ENCODE measurements at places on chromosomes 4 and X.

DNA sequence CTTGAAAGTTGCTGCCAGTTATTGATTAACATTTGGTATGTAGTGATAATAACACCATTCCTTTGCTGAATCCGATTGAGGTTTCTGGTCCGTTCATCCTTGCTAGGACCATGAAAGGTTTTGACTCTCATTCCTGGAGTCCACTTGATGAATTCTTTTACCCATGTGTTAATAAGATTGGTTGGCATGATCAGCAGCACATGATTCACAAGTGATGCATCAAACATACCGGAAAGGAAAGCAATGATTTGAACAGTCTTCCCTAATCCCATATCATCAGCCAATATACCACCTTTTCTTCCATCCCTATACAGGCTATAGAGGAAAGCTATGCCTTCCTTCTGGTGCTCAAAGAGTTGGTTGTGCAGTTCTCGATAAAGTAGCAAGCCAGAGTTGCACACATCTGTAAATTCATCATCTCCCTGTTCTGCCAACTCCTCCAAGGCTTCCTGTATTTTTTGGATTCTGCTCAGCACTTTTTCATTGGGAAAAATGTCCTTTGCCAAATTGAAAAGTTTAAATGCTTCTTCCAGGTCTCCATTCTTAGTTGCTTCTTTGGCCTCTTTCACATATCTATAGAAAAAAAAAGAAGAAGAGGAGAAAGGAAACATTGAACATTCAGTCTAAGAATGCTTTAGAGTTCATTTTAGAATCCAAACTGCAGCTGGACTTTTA, 26.7 kb downstream of the PIN4 start:
- DNase-seq, result no peak

GRCh38 chrX:15761564-15762191, 23.6 kb downstream of the CA5B start:
- DNase-seq, result peak; percentile 1

DNA sequence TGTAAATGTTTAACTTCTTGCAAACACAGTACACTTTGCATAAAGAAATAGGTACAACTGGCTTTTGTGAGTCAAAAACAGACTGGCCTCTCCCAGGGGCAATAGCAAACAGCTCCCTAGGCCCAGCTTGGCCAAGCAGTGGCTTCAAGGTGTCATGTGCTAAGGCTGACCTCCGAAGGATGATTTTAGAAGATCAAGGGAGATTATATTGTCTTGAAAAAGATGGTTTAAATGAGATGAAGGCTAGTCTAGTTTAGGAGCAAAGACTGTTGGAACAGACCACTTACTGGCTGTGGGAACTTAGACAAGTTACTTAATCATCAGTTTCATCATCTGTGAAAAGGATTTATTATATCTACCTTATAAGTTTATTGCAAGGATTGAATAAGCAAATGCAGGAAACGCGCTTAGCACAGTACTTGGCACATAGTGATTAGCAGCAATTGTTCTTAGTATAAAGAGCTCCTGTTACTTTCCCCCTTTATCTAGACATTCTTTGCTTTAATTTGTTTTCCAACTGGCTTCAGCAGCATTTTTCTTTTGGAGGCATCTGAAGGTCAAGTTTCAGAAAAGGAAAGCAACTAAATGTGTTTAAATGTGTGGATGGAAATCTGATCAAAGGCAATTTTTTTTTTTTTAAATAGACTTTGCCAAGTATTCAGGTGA, 17.2 kb downstream of the ANXA3 start:
- DNase-seq, result no peak

DNA sequence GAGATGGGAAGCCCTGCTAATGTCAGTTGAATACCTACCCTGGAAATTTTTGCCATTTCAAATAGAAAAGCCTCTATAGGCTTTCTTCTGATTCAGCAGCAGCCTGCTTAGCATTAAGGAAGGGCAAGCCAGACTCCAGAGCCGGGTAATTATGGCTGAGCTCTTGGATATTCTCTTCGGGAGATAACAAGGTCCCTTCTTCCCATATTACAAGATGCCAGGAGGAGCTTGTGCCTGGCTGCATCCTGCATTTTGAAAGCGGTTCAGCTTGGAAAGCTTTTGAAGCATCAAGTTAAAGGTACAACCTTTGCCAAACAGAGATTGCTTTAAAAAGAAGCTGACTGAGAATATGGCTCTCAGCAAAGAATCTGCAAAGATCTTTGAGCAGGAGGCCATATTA, 399.6 kb upstream of the RPS6KA3 start:
- no peak for DNase-seq

- DNase-seq, result no peak
Observed at GRCh38 chr4:88018466-88018865, 11.0 kb downstream of the PKD2 start.

DNA sequence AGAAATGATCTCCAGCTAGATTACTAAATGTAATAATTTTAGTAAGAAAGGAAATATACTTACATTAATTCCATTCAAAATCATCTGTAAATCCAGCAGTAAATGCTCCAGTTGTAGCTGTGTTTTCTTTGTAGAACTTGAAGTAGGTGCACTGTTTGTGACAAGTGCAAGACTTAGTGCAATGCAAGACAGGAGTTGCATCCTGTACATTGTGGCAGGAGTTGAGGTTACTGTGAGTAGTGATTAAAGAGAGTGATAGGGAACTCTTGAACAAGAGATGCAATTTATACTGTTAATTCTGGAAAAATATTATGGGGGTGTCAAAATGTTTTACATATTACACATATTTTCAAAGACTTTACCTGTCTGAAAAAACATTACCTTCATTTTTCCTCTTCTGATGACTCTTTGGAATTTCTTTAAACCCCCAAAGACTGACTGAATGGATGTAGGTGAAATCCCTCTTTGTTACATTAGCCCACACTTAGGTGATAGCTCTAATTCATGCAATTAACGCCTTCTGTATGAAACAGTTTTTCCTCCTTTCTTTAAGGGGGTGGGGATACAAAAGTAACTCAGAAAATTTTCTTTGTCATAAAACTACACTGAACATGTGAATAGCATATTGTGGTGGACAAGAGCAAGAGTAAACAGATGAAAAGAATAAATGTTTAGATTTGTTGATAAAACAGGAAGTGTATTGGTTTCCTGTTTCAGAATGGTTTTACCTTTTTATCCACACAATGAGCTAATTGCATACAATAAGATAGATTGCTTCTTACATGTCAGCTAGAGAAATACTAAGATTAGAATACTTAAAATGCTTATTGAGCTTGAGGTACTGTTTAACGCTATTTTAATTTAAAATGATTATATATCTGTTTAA, at the start of gene IL2:
Gene IL2, minus strand, starts transcription at position 495 of the 886 bp plus-strand sequence. Its CDS starts 285 bp downstream, at position 210.
- no peak for DNase-seq

- DNase-seq, result no peak
Observed at GRCh38 chr4:150906987-150907633, 108.0 kb downstream of the LRBA start.

- DNase-seq, result no peak
Observed at GRCh38 chr4:47624031-47624441, 139.0 kb downstream of the ATP10D start.

- no peak for DNase-seq
Observed at GRCh38 chr4:182809417-182810102, 107.6 kb downstream of the DCTD start.

- no peak for DNase-seq
Observed at GRCh38 chr4:129514852-129515251, 418.9 kb downstream of the C4orf33 start.

DNA sequence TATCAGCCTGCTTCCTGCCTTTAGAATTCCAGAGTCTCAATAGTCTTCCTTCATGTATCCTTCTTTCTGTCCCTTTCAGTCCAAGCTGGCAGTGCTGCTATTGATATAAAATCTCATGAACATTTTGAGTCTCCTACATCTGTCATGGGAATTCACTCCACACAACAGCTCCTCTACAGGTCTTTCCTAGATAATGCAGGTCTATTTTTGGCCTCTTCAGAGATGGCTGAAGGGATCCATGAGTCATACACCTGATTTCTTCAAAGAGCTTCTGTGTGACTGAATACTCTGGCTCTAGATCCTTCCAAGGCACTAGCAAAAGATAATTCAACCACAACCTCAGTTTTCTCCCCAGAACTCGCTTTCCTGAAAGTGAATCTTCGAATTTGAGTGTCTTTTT, 115.4 kb downstream of the STPG2 start:
- DNase-seq, result no peak

Data from activated naive CD4-positive, alpha-beta T cell (primary cell).